GM12892 (cell line): ENCODE measurements at places on chromosomes 12 and 14.

GRCh38 chr14:96139879-96140278 lies 64.8 kb upstream of the BDKRB2 start:
- no peak for DNase-seq

- DNase-seq: no peak
These were observed 154.9 kb downstream of the C12orf75 start for GRCh38 chr12:105485321-105485910.

DNA sequence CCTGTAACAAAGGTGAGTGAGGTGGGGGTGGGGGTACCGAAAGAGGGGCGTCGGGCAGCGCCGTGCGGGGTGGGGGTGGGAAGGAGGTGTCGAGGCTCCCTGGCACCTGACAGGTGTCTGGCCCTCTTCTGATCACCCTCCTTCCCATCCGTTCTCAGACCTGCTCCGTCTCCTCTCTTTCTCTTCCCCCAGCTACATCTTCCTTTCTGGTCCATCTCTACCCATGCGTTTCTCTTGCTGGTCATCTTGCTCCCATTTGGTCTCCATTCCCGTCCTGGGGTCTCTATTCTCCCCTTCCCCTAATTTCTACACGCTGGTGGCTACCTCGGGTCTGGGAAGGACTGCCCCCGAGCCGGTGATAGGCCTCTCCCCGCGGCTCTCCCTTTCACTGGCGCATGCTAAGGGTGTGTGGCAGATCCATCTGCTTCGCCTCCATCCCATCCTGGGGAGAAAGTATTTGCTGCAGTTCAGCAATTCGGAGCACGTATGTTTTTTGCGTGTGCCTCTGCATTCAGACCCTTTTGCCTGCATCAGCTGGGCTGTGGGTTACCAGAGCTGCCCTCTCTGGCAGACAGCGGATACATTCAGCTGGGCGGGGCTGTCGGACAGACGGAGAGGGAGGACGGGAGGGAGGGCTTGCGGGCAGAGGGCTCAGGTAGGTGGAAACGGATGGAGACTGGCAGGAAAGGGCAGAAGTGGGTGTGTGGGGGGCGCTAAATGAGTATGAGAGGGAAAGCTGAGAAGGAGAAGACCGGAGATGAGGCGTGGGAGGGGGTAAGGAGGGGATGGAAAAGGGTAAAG lies 730 bp downstream of the CLSTN3 start:
- DNase-seq: no peak

DNA sequence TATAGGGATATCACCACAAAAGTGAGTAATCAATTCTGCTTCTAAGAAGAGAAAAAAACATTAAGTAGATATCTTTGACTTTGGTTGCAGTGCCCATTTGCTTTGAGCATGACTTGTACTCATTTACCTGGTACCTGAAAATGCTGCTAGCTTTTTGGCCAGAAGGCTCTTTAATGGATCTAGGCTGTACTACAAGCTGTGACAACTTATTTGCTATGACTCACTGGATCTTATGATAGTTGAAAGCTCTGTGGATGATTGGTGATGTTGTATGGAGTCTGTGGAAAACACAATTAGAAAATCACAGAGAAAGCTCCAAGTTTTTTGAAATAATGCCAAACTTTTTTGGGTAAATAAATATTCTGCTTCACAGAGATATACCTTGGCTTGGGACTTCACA lies 960.9 kb upstream of the FBXO33 start:
- DNase-seq: no peak

GRCh38 chr14:49999146-49999761 lies 106.4 kb downstream of the ARF6 start:
- DNase-seq: peak; percentile 65

DNA sequence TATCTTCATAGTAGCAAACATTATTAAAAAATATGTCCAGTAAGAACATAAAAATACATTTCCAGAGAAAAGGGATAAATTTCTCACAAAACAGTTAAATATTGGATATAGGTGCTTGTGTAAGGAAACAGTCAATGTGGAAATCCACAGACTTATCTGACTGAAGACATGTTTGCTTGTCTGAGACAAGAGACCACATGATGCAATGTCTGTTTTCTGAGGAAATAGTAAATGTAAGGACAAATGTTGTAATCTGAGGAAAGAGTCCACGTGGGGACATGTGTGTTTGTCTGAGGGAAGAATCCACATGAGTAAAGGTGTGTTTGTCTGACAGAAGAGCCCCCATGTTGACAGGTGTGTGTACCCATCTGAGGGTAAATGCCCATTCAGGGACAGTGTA lies 1093.2 kb downstream of the TMEM121 start:
- DNase-seq: no peak

GRCh38 chr12:81245907-81246570 lies 168.2 kb downstream of the ACSS3 start:
- DNase-seq: no peak
